ENCODE measurements at places on chromosomes 2 and 18.
A peak's percentile ranks its signal among the peaks of the same experiment; 100 is the strongest.

- DNase-seq, result peak; percentile 58
Observed at GRCh38 chr2:46331109-46331766, 34.0 kb downstream of the EPAS1 start.

DNA sequence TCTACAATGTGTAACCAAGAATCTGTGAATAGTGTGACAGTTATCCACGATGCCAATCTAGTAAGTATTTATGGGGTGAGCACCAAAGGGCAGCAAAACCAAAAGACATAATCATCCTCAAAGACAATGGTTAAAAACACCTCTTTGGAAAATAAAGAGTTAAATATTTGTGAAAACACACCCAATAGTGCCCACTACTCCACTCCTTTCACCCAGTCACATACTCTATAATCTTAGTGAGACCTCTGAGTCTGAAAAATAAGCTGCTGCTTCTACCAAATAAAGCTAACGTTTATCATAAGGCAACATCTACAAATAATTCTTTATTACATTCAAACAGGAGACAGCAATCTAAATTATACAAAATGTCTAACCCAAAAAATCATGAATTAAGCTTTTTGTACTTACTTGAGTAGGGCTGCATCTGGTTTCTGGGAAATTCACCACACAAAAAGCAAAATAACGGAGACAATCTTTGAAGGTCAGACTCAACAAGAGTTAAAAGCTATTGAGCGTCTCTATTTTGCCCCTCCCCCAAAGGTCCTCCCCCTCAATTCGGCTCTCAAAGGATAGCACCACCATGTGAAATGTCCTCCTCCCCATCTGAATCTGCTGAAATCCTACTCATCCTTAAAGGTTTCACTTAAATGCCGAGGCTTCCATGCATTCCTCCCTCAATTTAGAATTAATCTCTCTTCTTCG is 2.0 kb downstream of the RAPH1 start:
- DNase-seq, result peak; percentile 83

DNA sequence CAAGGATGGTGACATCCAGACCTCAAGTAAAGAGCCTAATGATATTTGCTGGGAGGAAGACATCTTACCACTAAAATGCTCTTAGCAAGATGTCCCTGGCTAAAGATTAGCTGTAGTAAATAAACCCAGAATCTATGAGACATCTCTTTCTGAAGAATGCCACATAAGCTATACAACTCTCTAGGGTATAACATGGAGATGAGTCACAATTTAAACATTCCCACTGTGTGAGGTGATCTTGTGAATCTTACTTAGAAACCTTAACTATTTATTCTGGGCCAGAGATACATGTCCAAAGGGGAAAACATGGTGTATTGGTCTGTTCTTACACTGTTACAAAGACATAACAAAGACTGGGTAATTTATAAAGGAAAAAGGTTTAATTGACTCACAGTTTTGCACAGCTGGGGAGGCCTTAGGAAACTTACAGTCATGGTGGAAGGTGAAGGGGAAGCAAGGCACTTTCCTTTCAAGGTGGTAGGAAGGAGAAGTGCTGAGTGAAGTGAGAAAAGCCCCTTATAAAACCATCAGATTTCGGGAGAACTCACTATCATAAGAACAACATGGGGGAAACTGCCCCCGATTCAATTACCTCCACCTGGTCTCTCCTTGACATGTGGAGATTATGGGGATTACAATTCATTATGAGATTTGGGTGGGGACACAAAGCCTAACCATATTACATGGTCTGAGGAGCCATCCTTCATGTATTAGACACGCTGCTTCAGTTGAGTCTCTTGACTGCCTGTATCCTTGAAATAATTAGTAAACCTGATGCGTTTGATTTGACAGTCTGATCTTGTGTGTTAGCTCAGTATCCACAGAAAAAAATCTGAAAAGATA is 17.1 kb downstream of the KRCC1 start:
- DNase-seq, result peak; percentile 91

DNA sequence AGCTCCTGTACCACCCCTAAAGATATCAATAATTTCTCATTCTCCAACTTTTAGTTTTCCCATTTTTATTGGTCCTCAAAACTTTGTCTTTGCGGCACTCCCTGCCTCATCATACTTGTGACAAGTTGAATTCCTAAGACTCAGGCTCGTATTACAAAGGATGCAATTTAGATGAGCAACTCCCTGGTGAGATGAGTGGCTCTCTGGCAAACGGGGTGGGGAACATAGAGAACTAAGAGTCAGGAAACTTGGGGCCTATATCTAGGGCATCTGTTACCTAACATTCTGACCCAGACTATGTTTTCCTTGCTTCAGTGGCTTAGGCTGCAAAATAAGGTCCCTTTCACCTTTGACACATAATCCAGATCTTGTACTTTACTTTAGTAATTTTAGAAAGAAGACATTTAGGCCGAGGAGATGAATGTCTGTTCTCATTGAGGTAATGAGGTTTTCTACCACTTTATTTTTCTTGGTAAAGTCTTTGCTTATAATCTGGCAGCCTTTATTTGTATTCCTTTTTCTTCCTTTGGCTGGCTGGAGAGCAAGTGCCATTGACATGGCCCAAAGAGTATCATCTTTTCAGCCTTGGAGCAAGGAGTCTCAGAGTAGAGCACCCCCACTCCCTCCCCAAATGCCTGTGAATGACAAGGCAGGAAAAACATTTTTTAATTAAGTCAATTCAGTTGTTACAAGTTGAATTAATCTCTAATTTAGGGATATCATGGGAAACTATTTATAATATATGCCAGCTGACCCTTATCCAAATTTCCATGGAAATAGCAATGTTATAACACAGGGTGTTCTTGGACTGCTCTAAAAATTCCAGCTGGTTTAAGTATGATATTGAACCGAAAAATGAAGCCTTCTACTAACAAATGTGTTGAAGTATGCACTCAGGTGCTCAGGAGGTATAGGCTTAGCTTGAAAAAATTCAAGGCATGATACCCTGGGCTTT is 15.2 kb downstream of the TSPYL6 start:
- DNase-seq, result peak; percentile 92

GRCh38 chr2:187842978-187843847 is 289.0 kb upstream of the TFPI start:
- peak; percentile 81 for DNase-seq

- no peak for DNase-seq
Observed at GRCh38 chr2:51994123-51994763, 962.3 kb upstream of the NRXN1 start.

GRCh38 chr18:13562494-13563029 is 163.8 kb downstream of the FAM210A start:
- no peak for DNase-seq

- no peak for DNase-seq
Observed at GRCh38 chr2:32683520-32684086, 55.8 kb downstream of the TTC27 start.

DNA sequence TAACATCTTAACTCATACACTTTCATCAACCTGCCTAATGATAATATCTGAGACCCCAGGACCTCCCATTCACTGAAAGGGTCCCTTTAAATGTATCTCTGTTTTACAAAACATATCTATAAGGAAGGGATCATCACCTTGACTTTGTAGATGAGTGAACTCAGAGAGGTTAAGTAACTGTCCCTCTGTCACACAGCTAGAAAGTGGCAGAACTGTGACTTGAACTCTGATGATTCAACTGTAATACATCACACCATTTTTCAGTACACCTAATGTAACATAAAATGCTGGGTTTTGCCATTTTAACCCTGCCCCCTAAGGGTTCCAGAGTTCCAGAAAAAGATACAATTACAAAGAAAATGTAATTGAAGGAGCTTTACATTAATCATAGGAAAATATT is 234.6 kb downstream of the ZEB2 start:
- no peak for DNase-seq

DNA sequence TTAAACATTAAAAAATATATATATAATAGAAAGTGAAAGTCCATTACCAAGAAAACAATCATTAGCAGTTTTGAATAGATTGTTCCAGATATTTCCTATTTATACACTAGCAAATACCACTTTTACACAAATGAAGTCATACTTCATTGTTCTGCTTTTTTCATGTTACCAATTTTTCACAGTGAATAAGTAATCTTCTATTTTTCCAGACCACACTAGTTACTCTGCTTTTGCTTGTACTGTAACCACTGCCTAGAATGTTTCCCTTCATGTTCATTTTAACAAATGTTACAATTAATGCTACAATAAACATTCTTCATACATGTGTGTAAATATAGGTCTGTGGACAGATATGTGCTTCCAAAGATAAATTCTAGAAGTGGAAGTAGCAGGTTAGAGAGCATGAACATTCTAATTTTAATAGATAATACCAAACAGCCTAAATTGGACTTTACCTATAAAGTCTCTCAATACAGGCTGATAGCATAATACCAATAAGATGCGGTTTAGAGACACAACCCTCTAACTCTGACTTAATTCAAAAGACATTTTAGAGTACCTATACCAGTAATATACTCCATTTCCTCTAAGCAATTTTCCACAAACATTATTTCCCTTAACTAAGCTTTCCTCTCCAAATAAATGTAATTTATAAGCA is 17.0 kb downstream of the ITSN2 start:
- DNase-seq, result no peak

DNA sequence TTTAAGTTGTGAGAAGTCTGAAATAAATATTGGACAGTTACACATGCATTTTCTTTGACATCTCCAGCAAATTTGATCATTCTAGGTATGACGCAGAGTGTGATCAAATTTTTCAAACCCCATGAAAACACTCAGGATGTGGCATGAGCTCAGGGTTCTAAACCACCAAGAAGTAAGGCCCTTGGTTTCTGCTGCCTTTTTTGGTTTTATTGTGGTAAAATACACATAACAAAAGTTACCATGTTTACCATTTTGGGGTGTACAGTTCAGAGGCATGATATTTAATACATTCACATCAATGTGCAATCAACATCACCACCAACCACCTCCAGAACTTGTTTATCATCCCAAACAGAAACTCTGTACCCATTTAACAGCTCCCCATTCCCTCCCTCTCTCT is 64.3 kb upstream of the TTN start:
- no peak for DNase-seq

GRCh38 chr2:138209009-138209408 is 244.7 kb downstream of the HNMT start:
- no peak for DNase-seq

DNA sequence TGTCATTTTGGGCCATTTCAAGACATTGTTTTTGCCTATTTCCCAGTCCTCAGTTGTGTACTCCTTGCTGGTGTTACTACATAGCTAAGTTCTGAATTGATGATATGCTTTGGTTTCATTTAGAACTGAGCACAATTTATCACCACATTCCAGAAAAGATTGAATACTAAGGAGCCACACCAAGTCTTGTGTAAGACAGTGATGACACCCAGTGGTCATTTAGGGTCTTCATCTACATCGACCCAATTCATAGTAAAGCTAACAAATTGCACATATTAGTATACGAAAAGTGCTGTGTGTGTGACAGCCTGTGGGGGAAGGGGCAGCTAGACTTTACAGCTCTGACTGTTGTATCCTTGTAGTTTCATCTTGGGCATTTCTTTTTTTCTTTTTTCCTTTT is 10.9 kb upstream of the DLX2 start:
- DNase-seq, result peak; percentile 63

DNA sequence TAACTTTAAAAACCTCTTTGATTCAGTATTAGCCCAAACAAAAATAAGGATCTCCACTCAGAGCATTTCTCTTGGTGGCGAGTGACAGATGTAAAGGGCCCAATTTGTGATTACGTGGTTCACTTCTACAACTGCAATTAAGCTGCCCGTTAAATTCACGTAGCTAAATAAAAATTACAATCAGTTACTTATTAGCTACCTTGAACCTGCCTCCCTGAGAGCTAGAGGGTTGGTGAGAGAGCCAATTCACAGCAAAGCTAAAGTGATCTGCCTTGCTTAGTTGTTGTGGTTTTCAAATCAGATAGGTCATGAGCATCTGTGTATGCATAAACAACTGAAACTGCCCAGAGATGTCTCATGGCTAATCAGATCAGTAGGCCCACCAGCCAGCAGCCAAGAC is 156.7 kb downstream of the RNF152 start:
- no peak for DNase-seq

Measured in GM23248 (cell line).